Mesothelial cell of epicardium (in vitro differentiated cells): ENCODE measurements at places on chromosomes 6 and 20.

DNA sequence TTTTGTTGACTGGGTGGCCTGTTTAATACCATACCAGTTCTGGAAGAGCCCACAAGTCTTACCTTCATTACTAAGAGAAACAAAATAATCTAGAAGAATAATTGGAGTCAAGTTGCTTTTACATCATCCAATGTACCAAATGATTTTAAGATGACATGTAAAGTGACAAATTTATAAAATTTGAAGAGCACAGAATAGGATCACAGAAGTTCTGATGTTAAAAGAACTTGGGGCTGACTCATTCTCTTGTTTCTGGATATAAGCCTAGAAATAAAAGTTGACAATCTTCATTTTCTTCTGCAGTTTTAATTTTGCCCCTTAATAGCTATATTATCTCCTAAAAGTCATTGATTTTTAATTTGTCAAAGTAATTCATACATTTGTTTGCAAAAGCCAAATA, 317.5 kb upstream of the MARCKS start:
- no peak for DNase-seq

GRCh38 chr6:11852061-11852651, 73.6 kb upstream of the ADTRP start:
- DNase-seq: no peak

DNA sequence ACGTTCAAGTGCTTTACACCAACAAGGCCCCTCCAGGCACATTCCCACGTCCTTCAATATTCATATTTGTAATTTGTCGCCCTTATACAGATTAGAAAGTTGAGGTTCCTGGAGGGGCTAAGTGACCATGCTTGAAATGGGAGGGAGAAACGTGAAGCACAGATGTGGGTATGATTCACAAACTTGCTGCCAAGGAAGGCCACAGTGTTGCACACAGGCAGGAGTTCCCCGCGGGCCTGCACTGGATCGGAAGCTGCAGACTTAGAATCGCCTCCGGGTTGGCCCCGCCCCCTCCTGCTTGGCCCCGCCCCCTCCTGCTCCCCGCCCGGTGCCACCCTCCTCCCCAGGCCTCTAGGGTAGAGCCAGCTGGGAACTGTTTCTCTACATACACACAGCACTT, 58.2 kb upstream of the QKI start:
- DNase-seq: no peak

DNA sequence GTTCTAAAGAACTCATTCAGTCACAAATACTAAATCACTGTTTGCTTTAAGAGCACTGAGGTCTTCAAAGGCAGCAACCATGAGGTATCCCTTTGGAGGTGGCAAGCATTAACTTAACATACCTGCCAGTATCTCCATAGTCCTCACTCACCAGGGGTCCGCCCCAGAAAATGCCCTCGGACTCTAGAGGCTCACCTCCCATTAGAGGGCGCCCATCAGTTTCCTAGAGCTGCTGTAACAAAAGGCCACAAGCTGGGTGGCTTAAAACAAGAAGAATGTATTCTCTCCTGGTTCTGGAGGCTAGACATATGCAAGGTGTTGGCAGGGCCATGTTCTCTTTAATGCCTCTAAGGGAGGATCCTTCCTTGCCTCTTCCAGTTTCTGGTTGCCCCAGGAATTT, 12.0 kb upstream of the RNGTT start:
- DNase-seq: no peak

DNA sequence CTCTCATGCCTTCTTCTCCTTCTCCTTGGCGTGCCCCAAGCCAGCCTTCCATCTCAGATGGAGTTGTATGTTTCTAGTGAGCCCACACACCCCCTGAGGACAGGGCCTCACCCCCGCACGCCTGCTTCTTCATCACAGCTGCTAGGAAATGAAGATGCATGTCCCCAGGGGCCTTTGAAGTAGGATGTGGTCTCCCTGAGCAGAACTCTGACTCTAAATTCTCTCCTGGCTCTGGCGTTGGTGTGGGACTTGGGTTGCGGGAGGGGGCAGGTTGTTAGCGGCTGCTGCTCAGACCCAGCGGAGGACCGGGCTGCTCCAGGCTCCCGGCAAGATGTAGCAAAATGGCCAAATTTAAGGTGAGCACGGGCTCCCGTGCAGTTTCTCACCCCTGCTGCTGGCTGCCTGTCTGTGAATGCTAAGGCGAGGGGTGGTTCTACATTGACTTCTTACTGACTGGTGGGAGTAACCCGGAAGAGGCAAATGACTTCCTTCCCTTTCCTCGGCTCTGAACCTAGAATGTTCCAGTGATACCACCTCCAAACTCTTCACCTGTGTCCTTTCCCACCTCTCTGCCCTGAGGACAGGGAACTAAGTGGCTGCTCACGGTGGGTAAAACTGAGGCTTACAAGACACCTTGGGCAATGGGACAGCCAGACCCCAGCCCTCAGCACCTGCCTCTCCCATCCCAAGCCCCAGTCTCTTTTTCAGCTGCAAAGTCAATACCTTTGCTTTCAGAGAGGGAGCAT, 8.8 kb downstream of the SYNJ2 start:
- DNase-seq: no peak

DNA sequence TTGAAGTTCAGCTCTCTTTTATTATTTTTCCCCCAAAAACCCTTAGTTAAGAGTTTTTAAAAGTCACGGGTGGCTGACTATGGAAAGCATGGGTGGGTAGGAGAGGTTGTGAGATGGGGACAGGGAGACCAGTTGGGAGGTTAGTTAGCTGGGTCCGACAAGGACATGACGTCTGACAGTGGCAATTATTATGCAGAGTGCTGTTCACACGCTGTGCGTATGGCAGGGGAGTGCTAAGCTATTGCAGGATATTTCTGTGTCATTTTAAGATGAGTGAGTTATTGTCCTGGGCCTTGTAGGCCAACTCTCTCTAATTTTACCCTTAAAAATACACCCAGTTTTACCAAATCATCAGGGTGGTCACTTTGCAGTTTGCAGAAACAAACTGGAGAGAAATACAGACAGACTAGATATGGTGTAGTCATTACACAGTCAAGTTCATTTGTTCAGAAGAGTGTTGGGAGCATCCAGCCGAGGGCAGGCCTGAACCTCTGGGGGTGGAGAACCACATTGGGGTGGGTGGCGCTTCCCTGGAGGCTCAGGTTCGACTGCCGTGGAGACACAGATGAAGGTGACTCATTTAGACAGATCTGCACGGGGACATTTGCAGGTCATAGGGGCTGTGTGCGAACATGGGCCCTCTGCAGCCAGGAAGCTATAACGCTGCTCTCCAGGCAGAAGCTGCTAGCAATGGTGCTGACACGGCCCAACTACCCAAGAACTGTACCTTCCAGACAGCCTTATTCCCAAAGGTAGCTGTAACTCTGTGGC, 307.6 kb downstream of the QKI start:
- DNase-seq: no peak

- DNase-seq: no peak
Observed at GRCh38 chr6:36355819-36356218, 19.1 kb upstream of the BNIP5 start.

GRCh38 chr6:106535012-106535411, 94.3 kb downstream of the RTN4IP1 start:
- DNase-seq: no peak

- no peak for DNase-seq
Observed at GRCh38 chr20:63980317-63980805, 571 bp upstream of the PRPF6 start.

DNA sequence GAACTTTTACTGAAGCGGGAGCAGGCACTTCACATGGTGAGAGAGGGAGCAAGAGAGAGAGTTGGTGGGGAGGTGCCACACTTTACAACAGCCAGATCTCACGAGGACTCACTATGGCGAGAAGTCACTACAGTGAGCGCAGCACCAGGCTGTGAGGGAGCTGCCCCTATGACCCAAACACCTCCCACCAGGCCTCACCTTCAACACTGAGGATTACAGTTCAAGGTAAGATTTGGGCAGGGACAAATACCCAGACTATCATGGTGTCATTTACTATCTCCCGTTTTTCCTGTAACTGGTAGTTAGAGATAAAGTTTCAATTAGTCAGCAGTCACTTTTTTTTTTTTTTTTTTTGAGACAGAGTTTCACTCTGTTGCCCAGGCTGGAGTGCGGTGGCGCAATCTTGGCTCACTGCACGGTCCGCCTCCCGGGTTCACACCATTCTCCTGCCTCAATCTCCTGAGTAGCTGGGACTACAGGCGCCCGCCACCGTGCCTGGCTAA, 7.8 kb downstream of the RBCK1 start:
- DNase-seq: no peak

DNA sequence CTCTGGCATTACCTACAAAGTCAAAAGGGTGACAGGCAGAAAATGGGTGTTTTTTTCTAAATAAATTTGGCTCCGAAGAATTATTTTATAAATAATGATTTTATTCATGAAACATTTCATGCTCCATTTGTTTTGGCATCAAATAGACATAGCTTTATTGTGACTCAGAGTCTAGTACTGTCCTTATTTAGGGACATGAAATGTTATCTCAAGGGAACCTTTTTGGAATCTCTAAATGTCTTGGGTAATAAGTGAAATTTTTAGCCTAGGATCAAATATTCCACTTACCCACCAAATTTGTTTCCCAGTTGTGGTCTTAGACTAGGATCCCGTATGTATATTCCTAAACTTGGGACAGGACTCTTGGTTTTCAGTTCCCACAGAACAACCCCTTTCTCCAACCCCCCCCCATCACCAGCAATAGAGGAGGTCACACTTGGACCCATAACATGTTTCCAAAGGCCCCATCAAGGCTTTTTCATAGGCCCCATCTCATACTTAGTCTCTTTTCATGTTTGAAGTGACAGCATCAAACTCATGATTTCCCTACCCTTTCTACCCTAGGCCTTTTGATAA, 81.8 kb downstream of the JAG1 start:
- no peak for DNase-seq

DNA sequence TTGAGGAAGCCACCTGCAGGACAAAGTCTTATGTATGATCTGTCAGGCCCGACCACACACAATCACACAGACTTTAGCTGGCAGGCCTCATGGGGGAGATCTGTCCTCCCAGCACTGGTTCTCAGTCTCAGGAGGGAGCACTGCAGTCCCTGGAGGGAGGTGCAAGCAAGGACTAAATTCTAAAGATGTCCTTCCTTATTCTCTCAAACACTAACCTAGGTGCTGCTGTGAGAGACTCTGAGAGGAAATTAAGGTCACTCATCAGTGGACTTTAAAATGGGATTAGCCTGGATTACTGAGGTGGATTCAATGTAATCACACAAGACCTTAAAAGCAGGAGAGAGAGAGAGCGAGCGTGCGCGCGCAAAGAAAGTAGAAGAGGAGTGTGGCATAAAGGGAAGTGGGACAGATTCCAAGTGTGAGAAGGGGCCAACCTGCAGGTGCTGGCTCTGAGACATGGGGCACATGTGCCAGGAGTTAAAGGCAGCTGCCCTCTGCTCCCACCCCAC, 14.3 kb downstream of the GLO1 start:
- DNase-seq: no peak

GRCh38 chr6:158707120-158707820, 57.4 kb downstream of the SYTL3 start:
- no peak for DNase-seq

DNA sequence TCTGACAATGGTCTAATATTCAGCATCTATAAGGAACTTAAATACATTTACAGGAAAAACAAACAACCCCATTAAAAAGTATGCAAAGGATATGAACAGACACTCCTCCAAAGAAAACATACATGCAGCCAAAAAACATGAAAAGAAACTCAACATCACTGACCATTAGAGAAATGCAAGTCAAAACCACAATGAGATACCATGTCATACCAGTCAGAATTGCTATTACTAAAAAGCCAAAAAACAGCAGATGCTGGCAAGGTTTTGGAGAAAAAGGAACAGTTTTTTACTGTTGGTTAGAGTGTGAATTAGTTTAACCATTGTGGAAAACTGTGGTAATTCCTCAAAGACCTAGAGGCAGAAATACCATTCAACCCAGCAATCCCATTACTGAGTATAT, 339.0 kb upstream of the ADGRB3 start:
- DNase-seq: no peak
